ENCODE measurements at places on chromosomes 3 and 15. TPM values are rescaled to one million over a fixed set of nuclear protein-coding genes. Genes with fewer than 3 reads are reported as not detected.

GRCh38 chr3:140187656-140188221, 252.8 kb downstream of the CLSTN2 start:
- no peak for DNase-seq

DNA sequence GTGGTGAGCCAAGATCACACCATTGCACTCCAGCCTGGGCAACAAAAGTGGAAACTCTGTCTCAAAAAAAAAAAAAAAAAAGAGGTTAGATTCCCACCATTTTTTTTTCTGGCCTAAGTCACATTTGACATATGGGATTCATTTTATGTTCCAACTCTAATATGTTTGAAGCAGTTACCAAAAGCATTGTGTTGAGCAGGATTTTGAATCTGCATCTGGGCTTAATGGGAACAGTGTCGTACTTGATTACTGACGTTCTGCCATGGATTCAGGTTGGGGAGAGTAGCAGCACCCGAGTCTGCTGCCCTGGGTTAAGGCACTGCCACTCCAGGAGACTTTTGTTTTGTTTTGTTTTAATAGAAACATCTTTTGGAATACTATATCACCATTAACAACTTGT, 348.7 kb upstream of the TBL1XR1 start:
- no peak for DNase-seq

GRCh38 chr3:187103251-187103650, 36.0 kb downstream of the RPL39L start:
- DNase-seq = no peak

DNA sequence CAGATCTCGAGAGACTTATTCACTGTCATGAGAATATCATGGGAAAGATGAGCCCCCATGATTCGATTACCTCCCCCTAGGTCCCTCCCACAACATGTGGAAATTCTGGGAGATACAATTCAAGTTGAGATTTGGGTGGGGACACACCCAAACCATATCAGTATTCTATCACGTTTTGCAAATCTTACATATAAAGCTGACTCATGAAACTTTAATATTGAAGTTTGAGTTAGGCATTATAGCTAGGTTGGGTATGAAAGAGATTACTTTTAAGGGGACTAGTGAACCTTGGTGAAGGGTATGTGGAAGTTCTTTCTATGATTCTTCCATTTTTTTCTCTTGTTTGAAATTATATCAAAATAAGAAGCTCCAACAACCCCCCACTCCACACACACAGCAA, 117.7 kb upstream of the RASGRP1 start:
- no peak for DNase-seq

DNA sequence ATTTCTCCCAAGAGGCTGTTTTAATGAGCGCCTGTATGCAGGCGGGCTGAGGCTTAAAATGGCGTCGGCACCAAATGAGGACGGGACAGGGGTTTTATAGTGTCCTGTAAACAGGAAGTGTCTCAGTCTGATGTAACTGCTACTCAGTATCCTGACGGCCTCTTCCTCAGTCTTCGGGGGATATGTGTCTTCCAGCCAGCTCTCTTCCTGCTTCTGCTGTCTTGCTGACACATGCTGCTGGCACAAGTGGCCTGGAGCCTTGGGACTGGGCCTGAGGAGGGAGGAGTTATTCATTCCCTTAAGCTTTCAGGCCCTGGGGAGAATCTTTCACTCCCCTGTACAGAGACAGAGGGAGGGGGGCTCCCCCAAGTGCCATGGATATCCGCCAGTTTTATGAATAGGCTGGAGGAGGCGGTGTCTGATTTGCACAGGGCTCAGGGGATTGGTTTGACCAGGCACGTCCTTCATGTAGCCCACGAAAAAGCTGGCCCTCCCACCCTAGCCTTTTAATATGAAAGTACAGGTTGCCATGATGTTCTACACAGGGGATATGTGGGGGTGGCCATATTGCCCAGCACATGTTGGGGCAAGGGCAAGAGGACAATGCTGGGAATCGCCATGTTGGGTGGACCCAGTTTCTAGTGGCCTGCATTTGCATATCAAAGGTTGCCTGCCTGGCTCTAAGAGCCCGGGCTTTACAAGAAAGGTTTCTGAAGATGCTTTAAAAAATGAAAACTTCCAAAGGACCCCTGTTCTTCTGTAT, 19.9 kb downstream of the NDUFB4 start:
- no peak for DNase-seq

DNA sequence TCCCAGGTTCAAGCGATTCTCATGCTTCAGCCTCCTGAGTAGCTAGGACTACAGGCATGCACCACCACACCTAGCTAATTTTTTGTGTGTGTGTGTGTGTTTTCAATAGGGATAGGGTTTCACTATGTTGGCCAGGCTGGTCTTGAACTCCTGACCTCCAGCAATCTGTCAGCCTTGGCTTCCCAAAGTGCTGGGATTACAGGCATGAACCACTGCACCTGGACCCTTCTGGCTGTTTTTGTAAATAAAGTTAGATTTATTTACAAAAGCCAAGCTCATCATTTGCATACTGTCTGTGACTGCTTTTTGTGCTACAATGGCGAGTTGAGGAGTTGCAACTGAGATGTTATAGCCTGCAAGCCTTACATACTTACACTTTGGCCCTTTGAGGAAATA, 28.6 kb upstream of the IL16 start:
- DNase-seq = no peak

DNA sequence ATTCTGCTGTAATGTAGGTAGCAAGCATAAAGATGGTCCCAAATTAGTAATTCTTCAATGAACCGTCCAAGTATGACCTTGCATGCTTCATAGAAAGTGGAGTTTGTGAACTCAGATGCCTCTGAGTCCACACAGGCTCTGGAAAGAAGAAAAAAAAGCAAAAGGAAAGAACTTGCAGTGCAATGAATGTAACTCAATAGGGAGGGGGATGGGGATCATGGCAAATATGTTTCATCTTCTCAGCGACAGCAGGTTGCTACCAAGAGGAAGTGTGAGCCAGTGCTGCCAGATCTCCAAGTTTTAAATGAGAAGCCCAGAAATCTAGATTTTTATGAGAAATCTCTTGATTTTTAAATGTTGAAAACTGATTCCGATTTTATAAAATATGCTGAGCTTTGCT, 50.3 kb downstream of the IL20RB start:
- no peak for DNase-seq

DNA sequence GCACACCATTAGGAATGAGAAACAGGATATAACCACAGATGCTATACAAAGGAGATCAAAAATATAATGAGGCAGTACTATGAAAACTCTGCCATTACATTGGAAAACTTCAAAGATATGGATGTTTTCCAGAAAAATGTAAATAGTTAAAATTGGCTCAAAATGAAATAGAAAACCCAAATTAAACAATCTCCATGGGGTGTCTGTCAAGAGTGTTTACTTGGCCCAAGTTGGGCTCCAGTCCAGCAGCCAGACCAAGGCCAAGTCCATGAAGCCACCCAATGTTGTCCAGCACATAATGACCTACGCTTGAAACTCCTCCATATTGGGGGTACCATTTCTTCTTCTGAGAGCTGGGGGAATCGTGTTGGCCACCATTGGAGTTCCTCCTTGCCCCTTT, 37.1 kb downstream of the CTXND1 start:
- DNase-seq = no peak

GRCh38 chr3:71197841-71198565, 385.5 kb downstream of the FOXP1 start:
- DNase-seq = peak; percentile 84

DNA sequence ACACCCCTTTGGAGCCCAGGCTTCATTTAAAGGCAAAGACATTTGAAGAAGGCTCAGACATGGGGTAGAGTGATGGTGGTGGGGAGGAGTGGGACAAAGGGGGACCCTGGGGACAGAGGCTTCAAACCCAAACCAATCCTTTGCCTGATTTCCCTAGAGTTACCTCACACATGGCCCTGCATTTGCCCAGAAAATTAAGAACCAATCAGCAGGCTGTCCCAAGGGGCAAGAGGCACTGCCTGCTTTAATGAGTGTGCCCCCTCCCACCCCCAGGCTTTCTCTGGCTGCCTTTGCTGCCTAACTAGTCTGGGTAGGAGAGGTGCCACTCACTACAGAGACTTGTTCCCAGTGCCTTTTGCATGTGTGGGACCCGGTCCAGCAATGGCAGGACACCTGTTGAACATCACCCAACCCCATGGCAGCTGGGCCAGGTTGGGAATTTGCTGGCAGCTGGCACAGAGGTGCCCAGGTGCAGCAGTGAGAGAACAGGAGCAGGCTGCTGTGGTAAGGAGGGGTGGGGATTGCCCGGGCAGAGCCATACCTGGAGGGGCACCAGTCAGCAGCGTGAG, 38.4 kb downstream of the CCDC33 start:
- no peak for DNase-seq

DNA sequence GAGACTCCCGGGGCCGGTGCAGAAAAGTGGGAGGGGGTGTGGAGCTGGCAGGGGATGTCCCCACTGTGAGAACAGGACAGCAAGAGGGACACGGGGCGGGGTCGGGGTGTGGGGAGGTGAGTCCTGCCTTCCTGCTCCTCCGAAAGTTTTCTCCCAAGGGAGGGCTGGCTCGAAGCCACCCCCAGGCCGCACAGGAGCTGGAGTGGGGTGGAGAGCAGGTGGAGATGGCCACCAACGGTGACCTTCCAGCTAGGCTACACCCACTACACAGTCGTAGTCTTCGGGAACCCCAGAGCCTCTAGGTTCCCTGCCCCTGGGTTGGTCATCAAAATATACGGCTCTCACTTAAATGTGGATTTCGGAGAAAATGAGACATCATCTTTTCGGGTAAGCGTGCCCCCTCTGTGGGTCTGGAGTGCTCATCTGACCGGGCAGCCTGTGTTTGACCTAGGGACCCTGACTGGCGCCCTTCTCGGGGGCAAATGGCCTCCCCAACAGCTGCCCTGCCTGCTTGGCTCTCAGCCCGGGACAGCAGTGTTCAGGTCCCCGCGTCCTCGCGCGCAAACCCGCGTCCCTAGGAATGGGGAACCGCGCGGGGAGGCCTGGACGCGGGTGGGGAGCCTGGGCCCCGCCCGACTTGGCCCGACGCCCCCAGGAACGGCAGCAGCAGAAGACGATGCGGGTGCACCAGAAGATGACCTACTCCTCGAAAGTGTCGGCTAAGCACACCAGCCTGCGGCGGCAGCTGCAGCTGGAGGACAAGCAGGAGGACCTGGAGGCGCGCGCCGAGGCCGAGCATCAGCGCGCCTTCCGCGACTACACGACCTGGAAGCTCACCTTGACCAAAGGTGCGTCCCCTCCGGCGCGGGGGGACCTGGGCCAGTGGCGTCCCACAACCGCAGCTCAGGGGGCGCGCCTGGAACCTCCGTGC, 21.2 kb downstream of the CFAP100 start:
- no peak for DNase-seq

- DNase-seq = peak; percentile 28
Observed at GRCh38 chr15:38991701-38992100, 427.1 kb upstream of the RASGRP1 start.

DNA sequence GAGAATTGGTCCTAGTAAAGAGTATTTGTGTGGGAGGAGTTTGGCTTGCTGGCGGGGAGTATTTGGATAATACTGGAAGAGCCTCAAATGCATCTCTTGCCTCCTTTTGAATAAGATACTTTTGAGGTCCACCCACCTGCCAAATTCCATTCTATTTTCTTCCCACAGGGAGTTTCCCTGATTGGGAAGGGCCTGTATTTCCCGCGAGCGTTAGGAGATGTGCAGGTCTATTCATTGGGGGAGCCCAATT, 406 bp upstream of the RASA2 start:
- DNase-seq = no peak

DNA sequence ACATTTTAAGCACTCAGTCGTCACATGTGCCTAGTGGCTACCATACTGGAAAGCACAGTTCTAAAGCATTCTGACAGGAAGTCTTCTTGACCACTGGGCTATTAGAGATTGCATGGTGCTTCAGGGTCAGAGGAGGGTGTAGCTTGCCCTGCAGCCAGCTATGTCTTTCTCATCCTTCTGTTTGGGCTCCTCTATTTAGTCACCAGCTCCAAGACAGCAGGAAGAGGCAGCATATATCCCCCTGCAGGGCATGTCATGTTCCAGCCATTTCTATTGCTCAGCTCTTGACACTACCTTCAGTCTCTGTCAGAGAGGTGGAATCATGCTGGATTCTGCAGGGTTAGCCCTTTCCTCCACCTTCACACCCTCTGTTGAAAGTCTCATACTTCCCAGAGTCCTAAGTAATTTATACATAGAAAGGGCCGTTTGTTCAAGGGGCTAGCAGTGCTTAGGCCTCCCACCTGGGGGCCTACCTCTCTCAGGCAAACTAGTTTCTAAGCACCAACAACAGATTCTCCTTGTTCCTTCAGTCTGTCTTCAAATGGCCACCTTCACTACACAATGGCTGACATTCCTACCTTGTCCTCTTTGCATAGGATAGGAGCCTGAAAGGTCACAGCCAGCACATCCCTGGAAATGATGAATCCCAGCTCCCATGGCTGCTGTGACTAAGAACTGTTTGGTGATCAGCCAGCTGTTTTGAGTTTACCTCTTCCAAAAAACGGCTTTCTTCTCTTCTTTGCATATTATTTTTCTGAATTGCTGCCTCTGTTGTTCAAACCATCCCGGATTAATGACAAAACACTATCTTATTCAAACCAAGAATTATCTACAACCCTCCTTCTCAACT, 115.7 kb upstream of the BFSP2 start:
- no peak for DNase-seq

DNA sequence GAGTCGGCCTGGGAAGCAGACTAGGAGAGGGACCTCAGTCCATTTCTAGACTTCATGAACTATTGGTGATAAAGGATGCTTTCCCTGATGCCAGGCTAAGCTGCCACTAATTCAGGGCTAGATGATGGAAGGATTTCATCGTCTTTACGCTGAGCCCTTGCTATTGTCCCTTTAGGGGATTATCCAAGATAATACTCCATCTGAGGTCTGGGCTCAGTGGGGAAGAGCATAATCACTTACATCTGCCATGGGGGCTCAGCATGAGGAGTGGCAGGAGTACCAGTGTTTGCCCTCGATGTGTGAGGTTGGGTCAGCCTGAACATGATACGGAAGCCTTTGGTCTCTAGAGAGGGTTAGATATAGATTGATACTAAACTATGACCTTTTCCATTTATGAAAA, 47.3 kb downstream of the PTPRG start:
- DNase-seq = no peak

- no peak for DNase-seq
Observed at GRCh38 chr15:81097116-81097889, 36.8 kb upstream of the CFAP161 start.

GRCh38 chr15:69114331-69114928, 46.0 kb upstream of the GLCE start:
- DNase-seq = no peak

DNA sequence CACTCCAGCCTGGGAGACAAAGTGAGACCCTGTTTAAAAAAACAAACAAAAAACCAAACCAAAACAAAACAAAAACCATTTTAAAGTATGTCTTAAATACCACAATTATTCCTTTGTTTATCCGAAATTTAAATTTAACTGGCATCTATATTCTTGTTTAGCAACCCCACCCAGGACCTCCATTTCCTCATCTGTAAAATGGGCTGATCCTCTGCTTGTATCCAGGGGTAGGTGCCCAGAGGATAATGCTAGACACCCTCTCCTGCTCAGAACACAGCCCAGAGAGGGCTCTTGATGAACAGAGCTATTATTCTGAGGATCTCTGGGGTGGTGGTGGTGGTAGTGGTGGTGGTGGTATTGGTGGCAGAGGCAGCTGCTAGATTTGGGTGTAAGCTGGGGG, 9.8 kb downstream of the SH2D7 start:
- DNase-seq = no peak

- no peak for DNase-seq
Observed at GRCh38 chr15:90691369-90691768, 25.8 kb upstream of the BLM start.

GADL1 gene
- 2.1 TPM for total RNA-seq

TNNC1 gene
- total RNA-seq = 3,730 TPM

ZNF445 gene
- total RNA-seq = 8.6 TPM

DHX30 gene
- 87.6 TPM for total RNA-seq

IL16 gene
- total RNA-seq = 0.32 TPM

GPR87 gene
- total RNA-seq = not detected

PLSCR2 gene
- total RNA-seq = not detected

EAF1 gene
- 38.0 TPM for total RNA-seq

STRA6 gene
- not detected for total RNA-seq

CRYGS gene
- 0.47 TPM for total RNA-seq
